ENCODE measurements at places on chromosomes 11 and 22. TPM values are rescaled to one million over a fixed set of nuclear protein-coding genes. Genes with fewer than 3 reads are reported as not detected.

The C11orf16 gene
- total RNA-seq = not detected

DNA sequence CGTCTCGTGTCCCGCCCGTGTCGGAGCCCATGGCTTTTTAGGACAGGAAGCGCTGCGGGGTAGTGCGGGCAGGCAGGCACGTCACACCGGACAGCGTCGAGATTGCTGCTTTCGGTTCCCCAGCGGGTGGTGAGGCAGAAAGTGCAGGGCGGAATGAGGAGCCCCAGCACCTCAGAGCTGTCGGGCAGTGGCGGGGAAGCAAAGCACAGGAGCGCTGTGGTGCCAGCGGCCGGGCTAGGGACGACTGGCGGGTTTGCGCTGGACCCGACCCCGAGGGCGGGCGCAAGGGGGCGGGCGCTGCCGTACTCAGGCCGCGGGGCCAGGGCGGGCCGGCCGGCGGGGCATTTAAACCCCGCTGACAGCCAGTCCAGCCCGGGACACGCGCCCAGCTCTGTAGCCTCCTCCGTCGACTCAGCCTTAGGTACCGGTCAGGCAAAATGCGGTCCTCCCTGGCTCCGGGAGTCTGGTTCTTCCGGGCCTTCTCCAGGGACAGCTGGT is at the start of gene SLC37A2:
SLC37A2 (plus strand) TSS at position 375 of the 498 bp plus-strand sequence; CDS start at position 438, 63 bp downstream.
- peak; percentile 77 for DNase-seq

- DNase-seq = no peak
Observed at GRCh38 chr11:61599968-61600710, 19.3 kb upstream of the SYT7 start.

- no peak for DNase-seq
Observed at GRCh38 chr11:126919147-126919823, 81.3 kb downstream of the KIRREL3 start.

DNA sequence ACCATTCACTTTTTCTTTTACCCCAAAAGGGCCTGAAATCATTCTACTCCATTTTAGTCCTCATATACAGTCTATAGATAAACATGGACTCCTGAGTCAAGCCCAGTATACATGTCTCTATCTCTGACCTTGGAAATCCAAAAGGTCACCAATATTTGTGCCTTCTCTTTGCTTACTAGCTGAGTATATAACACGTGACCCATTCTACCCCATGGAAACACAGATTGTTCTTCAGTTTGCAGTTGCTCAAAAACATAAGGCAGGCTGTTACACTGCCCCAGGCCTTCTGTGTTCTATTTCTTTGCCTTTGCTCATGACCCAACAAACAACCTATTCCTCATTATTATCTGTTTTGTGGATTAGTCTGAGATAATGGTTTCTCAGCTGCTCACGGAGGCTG is 5.8 kb downstream of the NRIP3 start:
- DNase-seq = no peak

- peak; percentile 65 for DNase-seq
Observed at GRCh38 chr22:29004647-29005371, 56.8 kb downstream of the C22orf31 start.

DNA sequence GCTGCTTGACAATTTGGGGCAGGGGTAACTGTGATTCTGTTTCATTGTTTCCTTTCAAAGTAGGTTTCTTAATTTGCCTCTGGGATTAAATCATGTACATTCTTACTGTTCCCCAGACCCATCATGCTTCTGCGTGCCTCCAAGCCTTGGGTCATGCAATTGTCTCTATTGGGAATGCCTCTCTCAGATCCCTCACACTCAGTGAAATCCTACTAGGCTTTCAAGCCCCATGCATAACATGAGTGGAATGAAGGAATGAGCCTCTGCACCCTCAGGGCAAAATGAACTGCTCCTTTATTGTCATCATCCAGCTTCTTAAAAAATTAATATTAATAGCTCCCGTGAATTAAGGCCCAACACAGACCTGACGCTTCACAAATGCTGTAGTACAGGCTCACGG is 381.7 kb downstream of the TENM4 start:
- DNase-seq = no peak

GRCh38 chr11:126607374-126607773 is 251.9 kb downstream of the ST3GAL4 start:
- peak; percentile 71 for DNase-seq

GRCh38 chr22:37752189-37753087 is 55.3 kb upstream of the GCAT start:
- peak; percentile 92 for DNase-seq

GRCh38 chr22:45190202-45190872 is 26.6 kb downstream of the NUP50 start:
- no peak for DNase-seq

GRCh38 chr22:34885852-34886251 is 180.1 kb upstream of the ISX start:
- no peak for DNase-seq

The PNPLA3 gene
- 72.1 TPM for total RNA-seq

DNA sequence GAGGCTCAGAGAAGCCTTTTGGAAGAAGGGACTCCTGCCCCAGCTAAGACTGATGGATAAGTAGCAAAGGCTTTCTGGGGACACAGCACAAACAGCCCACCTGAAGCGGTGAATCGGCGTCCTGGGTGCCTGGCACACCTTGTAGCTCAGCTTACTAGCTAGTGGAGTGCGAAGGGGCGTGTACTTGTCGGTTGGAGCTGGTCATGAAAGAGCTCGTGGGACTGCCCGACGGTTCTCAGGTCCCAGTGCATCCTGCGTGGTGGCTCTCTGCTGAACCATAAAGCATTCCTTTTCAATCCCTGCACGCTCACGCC is 690 bp upstream of the UVRAG start:
- no peak for DNase-seq

DNA sequence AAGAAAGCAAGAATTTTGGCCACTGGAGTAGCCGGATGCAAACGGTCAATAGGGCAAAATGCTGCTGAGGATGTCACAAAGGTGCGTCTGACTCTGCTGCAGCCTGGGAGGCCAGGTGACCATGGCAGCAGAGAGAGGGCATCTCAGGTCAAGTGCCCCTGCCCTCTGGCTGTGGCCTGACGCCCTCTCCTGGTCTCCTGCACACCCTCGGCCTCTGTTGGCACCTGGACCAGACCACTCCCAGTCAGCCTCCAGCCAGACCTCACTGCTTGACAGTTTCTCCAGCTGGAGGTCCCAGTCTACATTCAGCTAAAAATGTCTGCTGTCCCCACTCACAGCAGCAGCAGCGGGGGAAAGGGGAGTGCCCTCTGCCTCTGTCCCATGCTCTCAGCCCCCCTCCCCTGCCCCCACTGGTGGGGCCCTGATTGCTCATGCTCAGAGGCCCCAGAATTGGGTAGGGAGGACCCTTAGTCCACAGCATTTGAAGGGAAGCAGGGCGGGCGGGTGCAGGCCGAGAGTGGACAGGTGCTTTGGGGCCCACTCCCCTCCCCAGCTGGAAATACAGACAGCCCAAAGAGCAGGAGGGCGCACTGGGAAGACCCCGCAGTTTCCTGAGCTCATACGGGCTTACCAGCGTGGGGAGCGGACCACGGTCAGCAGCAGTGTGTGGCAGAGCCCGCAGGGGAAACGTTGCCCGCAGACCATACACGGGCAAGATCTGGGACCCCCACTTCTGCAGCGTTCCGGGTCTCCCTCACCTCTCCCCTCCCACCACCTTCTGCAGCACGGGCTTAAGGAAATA is 1.6 kb upstream of the BRSK2 start:
- DNase-seq = no peak

GRCh38 chr11:9228091-9228490 is 37.1 kb downstream of the DENND5A start:
- DNase-seq = no peak

The PAX6 gene
- total RNA-seq = not detected

- DNase-seq = no peak
Observed at GRCh38 chr11:3015796-3016195, 23.7 kb upstream of the NAP1L4 start.

DNA sequence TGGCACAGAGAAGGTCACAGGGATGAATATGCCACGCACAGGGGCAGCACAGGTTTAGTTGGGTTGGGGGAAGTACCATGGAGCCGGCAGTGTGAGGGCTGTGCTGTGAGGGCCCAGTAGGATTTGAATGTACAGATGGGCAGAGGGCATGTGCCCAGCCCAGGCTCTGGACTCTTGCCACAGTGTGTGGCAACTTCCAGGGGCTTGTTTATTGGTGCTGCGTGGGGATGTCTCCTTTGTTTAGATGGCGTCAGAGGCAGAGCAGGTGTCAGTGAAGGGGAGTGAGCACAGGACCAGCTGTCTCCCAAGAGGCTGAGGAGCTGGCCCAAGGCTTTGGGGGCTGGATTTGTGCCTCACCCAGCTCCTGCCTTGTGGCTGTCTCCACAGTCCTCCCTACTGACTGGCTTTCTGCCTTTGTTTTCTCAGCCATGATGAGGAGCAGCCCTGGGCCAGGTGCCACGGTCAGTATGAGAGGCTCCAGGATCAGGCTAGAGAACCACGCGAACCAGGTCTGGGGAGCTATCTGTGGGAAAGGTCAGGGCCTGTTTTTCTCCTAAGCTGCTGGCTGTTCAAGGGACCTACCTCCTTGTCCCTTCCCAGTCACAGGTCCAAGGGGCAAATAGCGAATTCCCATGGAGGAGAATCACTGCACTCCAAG is 21.9 kb downstream of the SUN2 start:
- peak; percentile 87 for DNase-seq

- no peak for DNase-seq
Observed at GRCh38 chr11:124602193-124602592, 9.0 kb upstream of the PANX3 start.

The ANO9 gene
- total RNA-seq = 0.83 TPM

The NCAM1 gene
- 2.8 TPM for total RNA-seq

GRCh38 chr11:78742430-78742829 is 167.8 kb upstream of the NARS2 start:
- DNase-seq = peak; percentile 85

DNA sequence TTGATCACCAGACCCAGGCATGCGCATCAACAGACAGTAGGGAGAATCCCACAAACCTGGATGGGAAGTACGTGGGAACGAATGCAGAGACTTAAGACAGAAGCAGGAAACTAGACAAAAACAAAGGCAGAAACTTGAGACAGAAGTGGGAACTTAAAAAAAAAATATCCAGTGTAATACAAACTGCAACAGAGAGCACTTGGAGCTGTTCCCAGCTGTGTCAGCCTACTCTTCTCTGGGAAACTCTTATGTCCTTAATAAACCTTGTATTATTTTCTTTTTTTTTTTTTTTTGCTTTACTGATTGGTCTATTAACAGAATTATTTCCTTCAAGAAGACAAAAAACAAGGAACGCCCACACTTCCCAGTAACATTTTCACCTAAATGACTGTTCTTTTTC is 1818.1 kb upstream of the RAG2 start:
- DNase-seq = no peak

DNA sequence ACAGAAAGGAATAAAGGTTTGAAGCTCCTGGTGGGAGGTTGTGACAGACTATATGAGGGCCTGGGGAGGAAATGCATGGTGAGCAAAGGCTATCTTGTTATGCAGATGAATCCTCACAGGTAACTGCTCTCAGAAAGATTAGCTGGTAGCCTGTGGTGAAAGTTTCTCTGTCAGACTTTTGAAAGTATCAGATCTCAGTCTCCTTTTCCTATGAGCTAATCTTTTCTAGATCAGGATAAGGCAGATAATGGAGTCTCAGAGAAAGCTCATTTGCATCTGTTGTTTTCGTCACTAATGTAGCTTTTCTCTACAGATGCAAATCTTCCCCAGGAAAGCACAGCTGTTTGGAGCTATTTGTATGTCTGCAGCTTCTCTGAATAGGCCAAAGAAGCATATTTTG is 21.0 kb upstream of the OR6X1 start:
- no peak for DNase-seq

GRCh38 chr22:42881982-42882656 is 25.0 kb upstream of the ARFGAP3 start:
- peak; percentile 96 for DNase-seq

- no peak for DNase-seq
Observed at GRCh38 chr22:46515208-46516111, 22.0 kb downstream of the CELSR1 start.

DNA sequence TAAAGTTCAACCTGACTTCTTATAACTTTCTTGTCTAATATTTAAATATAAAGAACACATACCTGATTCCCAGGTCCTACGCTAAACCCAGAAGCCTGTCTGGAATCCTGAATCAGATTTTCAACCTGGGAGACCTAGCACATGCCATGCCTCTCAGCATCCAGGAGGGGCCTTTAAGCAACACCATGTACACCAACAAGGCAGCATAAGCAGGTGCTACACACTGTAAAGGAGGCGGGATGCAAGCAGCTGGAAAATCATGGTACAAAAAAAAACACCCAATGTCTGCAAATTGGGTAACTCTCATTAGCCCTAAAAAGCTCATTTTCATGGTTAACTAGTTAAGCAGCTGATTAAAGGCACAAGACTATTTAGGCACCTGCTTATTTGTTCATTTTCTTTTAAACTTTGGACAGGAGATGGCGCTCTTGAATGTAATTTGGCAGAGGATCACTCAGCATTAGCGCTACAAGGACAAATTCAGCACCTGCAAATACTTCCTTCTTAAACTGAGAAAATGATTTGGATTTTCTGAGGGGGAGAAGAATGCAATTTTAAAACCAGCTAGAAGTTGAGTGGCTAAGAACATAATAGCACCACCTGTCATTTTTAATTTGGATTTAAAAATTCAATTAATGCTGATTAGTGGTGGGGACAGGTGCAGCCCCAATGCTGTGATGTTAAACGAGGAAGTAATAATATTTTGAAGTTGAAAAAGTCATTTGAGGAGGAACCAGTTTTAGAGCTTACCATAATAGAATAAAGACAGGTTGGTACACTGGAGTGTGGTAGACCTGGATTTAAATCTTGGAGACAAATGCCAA is 104.0 kb downstream of the FAR1 start:
- DNase-seq = no peak

GRCh38 chr11:68004551-68005335 is 846 bp upstream of the UNC93B1 start:
- DNase-seq = no peak

DNA sequence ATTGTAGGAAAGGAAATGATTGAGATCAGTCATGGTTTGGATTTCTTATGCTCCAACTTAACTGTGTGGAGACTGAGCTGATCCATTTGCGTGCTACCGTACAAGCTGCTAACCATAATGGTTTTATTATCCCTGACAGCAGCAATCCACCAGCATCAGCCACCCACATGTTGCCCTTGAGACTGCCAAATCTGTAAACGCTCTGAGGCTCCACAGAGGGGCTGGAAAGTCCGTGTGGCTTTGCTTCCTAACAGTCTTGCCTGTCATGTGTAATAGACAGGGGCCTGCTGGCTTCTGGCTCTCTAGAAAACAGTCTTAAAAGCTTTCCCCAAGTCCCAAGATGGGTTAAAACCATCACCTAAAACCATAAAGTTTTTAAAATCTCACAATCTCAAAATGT is 30.1 kb downstream of the ATG16L2 start:
- DNase-seq = no peak

Data from left lobe of liver (tissue), 2 donors.